ENCODE measurements at places on chromosomes 3 and 15.
A peak's percentile ranks its signal among the peaks of the same experiment; 100 is the strongest.

GRCh38 chr15:81378443-81378842 lies 4.4 kb upstream of the TMC3 start:
- no peak for DNase-seq

- no peak for DNase-seq
These were observed 33.1 kb upstream of the CCDC50 start for GRCh38 chr3:191296041-191296541.

GRCh38 chr3:154389861-154390260 lies 40.1 kb downstream of the GPR149 start:
- no peak for DNase-seq

DNA sequence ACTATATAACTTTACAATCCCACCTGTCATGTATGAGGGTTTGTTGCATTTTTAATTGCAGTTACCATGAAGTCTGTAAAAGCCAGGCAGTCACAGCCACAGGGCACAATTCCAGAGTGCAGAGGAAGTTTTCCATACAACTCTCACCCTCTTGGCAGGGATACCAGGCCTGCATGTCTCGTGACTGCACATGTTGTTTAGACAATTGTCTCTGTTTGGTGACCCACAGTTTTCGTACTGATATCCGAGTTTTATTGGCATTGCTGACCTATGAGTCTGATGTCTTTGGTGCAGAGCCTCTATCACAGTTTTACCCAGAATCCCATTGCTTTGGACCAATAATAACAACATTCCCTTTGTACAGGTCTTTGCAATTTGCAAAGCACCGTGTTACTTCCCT lies 24.9 kb upstream of the MYZAP start:
- no peak for DNase-seq

- no peak for DNase-seq
These were observed 277.9 kb upstream of the TLE3 start for GRCh38 chr15:70375586-70375985.

GRCh38 chr15:62087671-62088352 lies 21.0 kb downstream of the C2CD4A start:
- no peak for DNase-seq

GRCh38 chr3:189070965-189071364 lies 100.8 kb upstream of the TPRG1 start:
- no peak for DNase-seq

- no peak for DNase-seq
These were observed 404.4 kb upstream of the MDFIC2 start for GRCh38 chr3:70716832-70717231.

GRCh38 chr15:73346735-73347312 lies 21.9 kb downstream of the HCN4 start:
- DNase-seq, result peak; percentile 24

GRCh38 chr3:121504618-121505017 lies 41.2 kb downstream of the POLQ start:
- no peak for DNase-seq

DNA sequence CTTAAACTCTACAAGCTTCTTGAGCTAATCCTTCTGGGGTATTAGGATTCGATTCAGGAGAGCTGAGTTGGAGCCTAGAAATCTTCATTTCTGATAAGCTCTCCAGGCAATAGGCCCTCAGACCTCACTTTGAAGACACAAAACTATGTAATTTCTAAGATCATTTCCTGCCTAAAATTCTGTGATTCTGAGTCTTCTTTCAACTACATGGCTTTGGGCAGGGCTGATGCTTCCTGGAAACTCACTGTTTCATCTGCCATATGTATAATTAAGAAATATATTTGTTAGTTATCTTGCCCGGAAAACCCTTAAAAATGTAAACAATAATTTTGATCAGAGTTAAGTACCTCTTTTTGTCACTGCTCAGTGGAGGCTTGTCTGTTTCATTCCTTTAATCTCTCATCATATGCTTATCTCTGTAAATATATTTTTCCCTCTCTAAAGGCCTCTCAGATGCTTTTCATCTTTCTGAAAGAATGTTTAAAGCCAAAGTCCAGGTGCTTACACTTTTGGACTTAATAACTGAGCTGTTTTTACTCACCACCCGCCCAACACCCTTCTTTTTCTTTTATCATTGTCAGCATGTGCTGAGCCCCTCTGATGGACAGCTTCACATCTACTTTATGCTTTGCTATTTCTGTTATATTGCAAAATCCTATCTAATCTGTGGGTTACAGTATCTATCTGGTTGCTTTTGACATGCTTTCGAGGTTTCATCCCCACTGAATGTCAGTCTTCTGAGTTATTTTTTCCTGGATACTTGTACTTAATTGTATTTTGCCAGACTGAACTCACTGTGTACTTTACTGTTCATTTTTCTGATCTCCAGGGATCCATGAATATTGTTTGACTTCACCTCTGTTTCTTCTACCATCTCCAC lies 38.2 kb downstream of the FILIP1L start:
- no peak for DNase-seq

DNA sequence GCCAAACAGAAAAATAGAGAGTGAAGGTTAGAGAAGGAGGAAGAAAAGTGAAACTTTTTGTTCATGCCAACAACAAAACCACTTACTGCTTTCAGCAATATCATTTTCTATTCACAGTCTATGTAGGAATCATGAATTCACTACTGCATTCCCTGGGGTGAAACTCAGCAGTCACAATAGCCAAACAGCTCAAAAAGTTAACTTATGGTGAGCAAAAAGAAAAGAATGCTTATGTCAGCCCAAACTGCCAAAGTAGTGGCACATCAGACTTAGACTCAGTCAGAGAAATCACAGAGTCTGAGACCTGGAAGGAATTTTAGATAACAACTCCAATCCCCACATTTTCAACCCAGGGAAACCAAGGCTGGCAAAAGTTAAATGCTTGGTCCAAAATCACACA lies 238.7 kb upstream of the TMCO5A start:
- DNase-seq, result no peak

GRCh38 chr3:178263236-178263916 lies 272.9 kb upstream of the KCNMB2 start:
- no peak for DNase-seq

- DNase-seq, result no peak
These were observed 32.4 kb downstream of the PAK2 start for GRCh38 chr3:196772102-196772501.

DNA sequence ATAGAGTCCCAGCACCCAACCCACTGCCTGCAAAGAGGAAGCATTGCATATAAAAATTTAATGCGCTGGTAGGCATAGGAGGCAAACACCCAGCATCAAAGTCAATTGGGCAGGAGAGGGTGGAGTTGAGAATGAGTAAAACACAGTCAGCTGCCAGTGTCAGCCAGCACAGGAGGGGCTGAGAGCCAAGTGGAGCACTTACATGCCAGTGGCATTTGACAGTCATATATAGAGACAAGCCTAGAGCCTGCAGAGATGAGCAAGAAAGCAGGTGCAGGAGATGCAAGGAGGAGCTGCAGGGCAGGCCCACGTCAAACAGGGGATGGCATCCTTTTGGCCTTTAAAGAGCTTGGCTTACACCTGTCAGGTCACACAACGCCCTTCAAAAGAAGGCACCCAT lies 27.6 kb upstream of the ZFAND6 start:
- DNase-seq, result no peak

- no peak for DNase-seq
These were observed 3.5 kb downstream of the PFN2 start for GRCh38 chr3:149967086-149967685.

GRCh38 chr3:29887451-29887850 lies 606.6 kb downstream of the RBMS3 start:
- no peak for DNase-seq

GRCh38 chr15:94480289-94480834 lies 249.0 kb downstream of the MCTP2 start:
- DNase-seq, result no peak

DNA sequence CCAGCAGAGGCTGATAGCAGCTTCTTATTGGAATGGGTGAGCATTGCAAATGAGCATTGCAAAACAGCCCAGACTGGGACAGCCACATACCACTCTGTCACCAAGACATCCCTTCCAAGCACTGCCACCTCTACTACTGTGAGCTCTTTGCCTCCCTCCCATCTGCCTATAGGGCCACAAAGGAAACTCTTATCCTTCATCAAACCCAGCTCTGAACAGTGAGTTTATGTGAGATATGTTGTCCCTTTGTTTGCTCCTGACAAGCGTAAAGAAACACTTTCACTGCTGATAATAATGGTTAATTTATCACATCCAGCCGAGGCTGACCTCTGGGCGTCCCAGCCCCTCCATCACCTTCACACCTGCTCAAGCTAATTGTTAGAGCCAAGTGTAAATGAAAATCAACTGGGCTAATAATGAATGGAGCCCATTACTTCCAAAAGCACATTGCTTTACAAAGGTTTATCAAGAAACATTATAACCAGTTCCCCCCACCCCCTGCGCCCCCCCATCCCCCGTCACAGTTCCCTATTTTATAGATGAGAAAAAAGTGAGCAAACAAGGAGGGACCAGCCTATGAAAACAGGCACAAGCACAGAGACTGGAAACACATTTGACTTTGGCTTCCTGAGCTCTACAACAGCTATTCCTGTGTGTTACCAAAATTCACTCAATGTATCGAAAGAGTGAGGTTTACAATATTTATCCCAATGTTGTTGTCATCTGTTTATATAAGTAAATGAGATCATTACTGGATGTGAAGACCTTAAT lies 146.3 kb downstream of the ANXA2 start:
- DNase-seq, result no peak

GRCh38 chr3:5231074-5231473 lies 43.6 kb downstream of the EDEM1 start:
- no peak for DNase-seq

DNA sequence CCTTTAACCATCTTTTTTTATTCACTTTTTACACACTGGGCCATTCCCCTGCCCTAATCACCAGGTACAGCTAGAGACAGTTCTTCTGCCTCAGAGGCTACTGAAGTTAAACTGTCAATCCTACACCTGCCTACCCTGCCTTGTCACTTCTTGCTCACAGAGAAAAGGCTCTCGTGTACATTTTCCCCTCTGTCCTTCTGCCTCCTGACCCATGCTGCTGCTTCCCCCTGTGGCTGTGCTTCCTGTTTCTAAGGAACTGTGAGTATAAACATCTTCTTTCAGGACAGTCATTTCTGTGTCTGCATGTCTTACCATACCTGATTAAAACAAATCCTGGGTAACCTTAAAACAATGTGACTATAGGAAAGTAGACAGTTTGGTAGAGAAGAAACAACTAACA lies 236.4 kb upstream of the MRPL3 start:
- no peak for DNase-seq

DNA sequence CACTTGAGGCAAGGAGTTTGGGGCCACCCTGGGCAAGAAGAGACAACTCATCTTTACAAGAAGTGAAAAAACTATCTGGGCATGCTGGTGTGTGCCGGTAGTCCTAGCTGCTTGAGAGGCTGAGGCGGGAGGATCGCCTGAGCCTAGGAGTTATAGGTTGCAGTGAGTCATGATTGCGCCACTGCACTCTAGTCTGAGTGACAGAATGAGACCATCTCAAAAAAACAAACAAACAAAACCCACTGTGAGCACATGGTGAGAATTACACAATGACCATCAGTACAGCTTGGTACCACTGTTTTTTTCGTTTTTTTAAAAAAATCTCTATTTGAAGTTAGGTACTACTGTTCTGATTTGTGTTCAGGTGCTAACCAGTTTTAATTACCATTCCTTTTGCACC lies 13.6 kb downstream of the VPS39 start:
- DNase-seq, result no peak

- no peak for DNase-seq
These were observed 2.9 kb downstream of the TNFSF10 start for GRCh38 chr3:172520301-172520831.

- DNase-seq, result no peak
These were observed 509.3 kb downstream of the ROBO1 start for GRCh38 chr3:79258479-79258878.

- DNase-seq, result no peak
These were observed 169.4 kb downstream of the FNDC3B start for GRCh38 chr3:172208586-172209332.

GRCh38 chr3:195838714-195839113 lies 27.0 kb upstream of the MUC4 start:
- no peak for DNase-seq

DNA sequence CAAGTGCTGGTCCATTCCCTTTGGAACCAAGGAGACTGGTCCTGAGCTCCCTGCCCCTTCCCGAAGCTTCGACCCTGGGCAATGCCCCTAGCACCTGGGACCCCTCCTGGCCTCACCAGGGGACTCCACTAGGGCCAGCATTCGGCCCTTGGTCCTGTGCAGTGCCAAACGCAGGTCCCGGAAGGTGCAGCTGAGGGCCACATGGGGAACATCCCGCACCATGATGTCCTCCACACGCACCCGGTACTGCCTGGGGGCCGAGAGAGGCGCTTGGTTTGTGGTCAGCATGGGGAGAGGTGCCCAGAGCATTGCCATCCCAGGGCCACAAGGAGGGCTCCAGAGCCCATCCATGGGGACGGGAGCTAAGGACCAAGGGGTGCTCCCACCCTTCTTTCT lies 7.9 kb downstream of the CLCN2 start:
- DNase-seq, result no peak

DNA sequence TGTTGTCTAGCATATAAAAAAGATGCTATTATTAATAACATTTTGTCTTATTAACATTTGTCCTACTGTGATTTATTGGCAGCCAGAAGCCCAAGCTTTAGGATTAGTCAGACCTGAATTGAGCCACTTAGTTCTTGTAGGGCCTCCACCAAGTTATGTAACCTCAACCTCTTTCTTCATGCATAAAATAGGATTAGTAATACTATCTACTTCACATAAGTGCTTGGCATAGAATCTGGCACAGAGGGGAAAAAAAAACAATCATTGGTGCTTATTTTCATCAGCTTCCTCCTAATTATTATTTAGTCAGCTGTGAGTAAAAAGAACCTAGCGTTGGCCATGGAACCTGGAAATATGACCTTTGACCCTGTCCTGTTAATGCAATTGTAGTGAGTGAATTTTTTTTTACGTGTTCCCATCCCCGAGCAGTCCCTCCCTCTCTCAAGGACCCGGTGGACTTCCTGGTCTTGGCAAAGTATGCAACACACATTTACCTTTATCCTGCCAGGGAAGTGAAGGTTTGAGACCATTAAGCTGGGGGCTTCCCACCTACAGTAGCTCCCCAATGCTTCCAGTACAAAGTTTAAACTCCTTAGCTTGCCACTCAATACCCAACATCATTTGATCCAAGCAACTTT lies 136.8 kb downstream of the FHIT start:
- DNase-seq, result no peak

DNA sequence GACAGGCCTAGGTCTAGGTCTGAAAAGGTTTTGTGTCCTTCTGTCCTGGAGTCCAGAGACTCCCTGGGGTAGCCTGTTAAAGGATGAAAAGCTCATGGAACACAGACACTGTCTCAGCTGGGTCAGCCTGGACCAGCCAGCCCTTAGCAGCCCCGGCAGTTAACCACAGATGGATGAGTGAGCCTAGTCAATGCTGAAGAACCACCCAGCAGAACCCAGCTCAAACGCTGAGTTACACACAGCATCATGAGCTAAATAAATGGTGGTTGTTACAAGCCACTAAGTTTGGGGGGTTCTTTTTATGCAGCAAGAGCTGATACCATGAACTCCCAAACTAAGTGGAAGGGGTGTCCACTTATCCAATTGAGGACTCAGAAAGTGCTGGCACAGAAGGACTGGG lies 472.8 kb upstream of the PROK2 start:
- DNase-seq, result no peak
